CD4-positive, alpha-beta memory T cell (primary cell): ENCODE measurements at places on chromosomes 4 and X. TPM values are rescaled to one million over a fixed set of nuclear protein-coding genes. Genes with fewer than 3 reads are reported as not detected.

Gene AFF2
- not detected for polyA plus RNA-seq

Gene CT45A5
- polyA plus RNA-seq, result not detected

Gene OTUD6A
- not detected for polyA plus RNA-seq

Gene NXF3
- polyA plus RNA-seq, result not detected

Gene NUDT9
- 21.2 TPM for polyA plus RNA-seq

DNA sequence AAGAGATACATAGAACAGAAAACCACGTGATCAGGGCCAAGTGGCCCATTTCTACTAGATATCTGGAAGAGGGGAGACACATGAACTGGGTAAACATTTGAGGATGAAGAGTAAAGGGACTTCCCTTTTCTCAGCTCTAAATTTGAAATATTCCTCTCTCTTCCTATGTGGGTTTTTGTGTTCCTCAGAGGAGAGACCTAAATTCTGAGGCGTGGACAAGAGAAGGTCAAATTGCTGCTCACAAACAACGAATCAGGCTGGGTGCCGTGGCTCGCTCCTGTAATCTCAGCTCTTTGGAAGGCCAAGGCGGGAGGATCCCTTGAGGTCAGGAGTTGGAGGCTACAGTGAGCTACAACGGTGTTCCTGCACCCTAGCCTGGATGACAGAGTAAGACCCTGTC is 216.0 kb downstream of the PTTG2 start:
- no peak for DNase-seq

DNA sequence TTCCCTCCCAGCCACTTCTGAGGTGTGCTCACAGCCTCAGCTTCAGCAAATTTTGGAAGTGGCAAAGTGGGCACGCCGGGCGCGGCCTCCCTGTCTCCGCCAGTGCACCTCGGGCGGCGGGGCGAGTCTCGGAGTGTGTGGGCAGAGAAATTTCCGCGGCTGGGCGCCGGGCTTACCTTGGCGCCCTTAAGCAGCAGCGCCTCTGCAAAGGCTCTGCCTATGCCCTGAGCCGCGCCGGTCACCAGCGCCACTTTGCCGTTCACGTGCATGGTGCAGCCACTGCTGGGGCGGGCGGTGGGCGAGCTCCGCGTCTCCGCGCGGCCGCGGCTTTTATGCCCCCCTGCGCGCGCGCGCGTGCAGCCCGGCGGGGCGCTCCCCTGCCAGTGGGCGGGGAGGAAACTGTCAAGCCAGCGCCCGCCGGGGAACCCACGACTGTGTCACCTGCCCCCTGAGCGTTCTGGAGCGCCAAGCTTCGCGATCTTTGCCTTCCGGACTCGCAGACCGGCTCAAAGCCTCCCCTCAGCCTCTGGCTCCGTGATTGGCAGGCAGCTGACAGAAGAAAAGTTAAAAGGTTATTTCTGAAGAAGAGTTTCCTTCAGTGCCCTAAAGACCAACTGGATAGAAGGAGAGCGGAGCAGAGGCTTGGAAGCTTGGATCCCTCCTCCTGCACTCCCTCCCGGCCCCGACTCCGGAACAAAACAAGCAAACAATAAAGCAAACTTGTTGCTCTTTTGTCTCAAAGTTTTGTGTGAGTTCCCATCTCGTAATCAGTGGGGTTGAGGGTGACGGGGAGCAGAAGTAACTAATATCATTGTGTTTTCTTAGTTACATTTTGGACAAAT is at the start of gene HPGD:
Gene HPGD (minus strand): TSS at position 306 of the 842 bp plus-strand sequence. CDS start 37 bp downstream, at position 269.
- peak; percentile 59 for DNase-seq

DNA sequence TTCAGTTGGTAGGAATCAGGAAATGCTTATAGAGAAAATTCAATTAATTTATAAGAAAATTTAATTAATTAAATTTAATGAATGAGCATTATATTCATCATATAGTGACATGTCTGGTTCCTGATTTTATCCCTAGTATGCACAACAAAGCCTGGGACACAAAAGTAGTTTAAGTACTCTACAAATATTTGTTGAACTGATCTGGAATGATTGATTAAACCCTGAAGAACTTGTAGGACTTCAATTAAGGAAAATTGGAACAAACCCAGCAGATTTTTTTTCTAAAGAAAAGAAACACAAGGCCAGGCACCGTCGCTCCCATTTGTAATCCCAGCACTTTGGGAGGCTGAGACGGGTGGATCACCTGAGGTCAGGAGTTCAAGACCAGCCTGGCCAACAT is 4.5 kb upstream of the APELA start:
- no peak for DNase-seq

DNA sequence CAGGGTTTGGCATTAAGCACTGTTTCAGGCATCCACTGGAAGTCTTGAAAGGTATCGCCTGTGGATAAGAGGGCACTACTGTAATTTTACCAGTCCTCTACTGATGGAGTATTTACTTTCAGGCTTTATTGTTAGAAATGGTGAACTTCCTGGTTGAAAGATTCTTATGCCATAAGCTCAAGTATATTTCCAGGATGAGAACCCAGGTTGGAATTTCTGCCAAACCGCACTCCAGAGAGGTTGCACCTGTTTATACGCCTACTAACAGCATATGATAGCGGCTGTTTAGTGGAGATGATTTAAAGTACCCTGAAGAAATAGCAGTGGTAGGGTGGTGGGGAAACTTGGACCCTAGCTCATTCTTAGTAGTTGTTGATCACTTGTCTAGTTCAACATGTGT is 9.9 kb downstream of the FNIP2 start:
- DNase-seq, result no peak

DNA sequence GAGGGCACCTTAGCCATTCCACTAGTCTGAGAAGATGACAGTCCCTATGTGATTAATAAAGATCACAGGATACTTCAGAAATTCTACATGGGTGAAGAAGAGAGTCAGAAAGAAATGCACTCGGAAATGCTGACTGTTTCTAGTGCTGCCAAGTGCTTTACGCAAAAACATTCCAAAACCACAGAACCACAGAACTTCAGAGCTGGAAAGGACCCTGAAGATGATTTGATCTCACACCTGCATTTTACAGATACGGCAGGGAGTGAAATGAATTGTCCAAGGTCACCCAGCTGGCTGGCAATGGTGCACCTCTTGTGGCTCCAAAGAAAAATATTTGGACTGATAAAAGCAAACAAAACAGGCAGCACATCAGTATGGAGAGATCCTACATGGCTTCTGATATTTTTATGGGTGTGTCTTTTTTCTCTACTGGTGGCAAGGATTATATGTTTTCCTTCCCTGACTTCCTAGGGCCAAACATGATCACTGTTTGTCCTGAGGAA is 115.9 kb downstream of the MAML3 start:
- no peak for DNase-seq

DNA sequence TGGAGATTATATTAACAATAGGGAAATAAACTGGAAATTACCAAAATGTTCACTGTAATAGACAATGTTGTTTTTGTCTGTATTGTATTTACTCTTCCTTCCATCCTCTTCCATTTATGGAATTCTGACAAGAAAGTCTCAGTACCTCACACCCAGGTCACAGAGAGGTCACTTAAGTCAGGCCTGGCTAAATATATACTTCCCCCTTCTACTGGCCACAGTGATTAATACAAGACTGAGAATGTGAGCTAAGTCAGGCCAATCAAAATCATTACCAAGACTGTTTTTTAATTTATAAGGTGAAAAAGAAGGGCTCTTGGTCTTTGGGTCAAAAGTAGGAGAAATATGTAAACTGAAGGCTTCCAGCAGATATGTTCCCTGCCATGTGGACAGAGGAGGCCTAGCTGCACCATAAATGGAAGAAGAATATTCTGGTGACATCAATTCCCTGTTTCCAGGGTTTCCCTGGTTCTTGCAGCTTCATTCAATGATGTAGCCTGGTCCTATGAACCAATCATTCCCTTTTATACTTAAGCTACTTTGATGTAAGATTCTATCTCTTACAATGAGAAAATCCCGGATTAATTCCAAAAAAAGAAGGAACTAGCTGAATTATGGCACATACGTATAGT is 64.3 kb downstream of the LRBA start:
- DNase-seq, result no peak

DNA sequence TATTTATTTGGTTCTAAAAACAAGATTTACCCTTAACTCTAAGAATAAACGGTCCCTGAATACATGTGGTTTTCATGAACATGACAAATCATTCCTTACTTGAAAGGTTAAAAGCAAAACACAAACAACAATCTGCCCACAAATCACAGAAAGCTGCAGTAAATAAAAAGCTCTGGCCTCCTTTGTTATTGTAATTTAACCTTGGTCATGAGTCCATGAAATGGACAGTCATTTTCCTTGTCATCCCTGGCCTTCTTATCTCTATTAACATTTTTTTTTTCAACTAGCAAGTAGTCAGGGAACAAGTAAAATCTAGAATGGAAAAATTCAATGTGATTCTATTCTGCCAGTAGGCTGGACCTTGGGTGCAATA is 92.7 kb downstream of the SCD5 start:
- DNase-seq, result no peak

DNA sequence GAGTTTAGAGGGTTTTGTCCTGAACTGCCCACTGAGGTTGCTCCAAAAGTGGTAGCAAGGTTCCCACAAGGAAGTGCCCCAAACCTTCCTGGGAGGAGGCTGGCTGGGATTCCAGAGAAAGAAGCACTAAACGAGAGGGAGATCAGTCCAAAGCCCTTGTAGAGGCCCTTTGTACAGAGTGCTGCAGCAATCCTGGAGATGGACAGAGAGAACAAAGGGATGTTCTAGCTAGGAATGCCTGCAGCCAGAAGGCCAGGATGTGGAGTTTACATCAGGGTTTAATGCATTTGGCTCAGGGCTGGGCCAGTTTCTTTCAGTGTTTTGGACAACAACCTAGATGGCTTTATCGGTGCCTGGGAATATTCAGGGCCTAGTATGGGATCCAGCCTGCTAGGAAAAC is 2155.1 kb upstream of the AGA start:
- DNase-seq, result no peak

- no peak for DNase-seq
Measured at GRCh38 chr4:109979920-109980717, 67.4 kb downstream of the EGF start.

DNA sequence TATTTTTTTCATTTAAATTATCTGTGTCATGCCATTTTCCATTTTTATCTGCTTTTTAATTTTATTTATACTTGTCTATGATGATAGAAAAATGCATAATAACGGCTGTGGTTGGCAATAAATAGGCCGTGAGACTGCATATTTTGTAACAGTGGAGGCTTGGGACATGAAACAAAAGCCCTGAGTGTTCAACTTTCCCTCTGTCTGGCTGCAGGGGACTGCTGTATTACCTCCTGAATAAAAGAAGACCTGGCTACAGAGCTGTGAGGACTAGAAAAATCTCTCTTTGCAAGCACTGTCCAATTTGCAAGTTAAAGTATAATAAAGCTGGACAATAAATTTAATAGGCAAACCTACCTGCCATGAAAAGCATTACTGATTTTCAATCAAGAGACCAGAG is 82.1 kb downstream of the MAGEB10 start:
- DNase-seq, result no peak

DNA sequence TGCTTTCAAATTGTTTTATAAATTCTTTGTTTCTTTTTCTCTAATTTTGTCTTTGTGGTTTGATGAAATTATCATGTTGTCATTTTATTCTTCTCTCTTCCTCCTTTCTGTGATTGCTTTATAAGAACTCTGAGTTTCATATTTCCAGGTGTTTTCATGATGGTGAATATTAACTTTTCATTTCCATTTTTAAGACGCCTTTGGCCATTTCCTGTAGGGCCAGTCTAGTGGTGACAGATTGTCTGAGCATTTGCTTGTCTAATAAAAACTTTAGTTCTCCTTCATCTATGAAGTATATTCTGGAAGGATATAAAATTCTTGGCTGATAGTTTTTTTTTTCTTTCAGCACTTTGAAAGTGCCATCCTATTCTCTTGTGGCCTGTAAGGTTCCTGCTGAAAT is 128.1 kb downstream of the FAM13A start:
- DNase-seq, result no peak

GRCh38 chrX:117743469-117744251 is 372.9 kb downstream of the KLHL13 start:
- DNase-seq, result no peak

- DNase-seq, result no peak
Measured at GRCh38 chr4:160238790-160239189, 1135.9 kb downstream of the RAPGEF2 start.

GRCh38 chr4:168630445-168631187 is 133.8 kb downstream of the PALLD start:
- DNase-seq, result no peak

DNA sequence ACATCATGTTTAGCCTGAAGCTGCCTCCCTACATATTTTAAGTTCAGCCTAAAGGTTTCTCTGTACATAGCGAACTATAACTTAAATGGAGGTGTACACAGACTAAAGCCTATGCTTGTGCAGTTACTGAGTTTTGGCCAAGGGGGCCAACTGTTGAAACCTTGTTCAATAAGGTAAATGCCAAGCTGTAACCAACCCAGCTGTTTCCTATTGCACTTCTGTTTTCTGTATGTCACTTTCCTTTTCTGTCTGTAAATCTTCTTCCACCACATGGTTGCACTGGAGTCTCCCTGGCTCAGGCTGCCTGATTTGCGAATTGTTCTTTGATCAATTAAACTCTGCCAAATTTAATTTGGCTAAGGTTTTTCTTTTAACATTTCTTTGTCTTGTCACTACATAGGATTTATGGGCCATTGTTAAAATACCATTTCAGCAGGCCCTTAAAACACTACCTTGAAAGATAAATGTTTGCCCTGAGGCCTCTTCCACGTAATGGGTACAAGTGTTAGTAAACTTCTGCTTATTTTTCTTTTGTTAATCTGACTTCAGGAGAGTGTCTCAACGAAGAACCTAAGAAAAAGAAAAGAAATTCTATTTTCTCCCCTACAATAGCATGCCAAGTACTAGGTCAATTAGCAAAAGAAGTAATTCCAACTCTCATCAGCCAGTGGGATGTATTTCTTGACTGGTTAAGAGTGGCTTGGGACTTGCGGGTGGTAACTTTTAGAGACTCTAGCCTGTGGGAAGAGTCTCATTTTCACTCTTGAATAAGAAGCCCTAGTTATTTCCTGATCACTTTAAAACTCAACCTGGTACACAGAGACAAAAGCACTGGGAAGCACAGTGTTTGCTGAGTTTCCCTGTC is 45.7 kb upstream of the PRSS12 start:
- no peak for DNase-seq

DNA sequence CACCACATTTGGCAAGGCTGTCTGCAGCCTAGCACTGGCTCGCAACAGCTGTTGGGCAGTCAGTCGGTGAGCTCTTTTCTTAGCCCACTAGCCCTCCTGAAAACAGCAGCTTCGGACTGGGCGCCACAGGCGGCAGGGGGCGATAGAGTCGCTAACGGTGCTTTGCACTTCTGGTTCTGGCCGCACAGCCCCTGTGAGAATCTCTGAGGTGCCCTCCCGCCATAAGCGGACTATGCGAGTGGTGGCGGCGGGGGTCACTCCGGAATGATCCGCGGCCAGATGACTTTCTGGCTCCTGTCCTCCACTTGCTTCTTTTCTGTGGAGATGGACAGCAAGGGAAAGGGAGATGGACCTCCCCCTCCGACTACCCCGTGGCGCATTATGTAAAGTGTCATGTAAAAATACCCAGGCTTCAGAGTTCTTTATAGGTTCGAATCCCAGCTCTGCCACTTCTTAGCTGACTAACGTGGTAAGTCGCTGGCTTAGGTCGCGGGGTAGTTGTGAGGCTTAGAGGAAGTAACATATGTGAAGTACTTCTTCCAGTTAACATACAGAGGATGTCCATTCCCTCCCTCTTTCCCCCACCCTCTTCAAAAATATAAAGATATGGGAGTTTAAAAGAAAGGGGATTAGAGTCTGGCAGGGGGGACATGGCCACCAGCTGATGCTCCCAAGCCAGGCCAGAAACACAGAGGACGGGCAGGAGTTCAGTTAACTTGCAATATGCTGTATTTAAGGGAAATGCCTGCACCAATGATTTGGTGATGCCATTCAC is 11.0 kb downstream of the ARHGAP36 start:
- DNase-seq, result no peak
